ENCODE measurements at places on chromosomes 3 and 15.
A peak's percentile ranks its signal among the peaks of the same experiment; 100 is the strongest.

DNA sequence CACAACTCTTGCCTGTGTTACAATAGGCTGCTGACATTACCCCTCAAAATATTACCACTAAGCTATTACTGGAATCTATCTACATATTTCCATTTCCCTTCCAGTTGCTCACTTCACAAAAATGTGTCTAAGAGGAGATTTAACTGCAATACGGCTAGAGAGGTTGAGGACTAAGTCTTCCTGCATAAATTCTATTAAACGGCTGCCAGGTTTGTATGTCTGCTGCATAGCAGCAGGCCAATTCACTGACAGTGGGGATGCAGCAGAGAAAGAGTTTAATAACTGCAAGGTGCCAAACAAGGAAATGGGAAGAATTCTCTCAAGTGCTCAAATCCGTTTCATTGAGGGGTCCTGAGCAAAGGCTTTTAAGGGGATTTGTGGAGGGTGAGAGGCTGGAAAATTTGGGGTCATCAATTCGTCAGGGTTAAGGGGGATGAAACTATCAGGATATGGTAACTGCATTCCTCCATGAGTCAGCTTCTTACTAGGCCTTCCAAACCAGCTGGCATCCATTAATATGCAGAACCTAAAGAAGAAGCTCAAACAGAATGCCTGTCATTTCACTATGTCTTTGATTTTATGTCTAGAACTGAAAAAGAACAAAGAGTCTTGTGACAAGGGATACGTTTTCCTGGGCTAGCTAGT, 675.6 kb downstream of the TBL1XR1 start:
- no peak for DNase-seq

DNA sequence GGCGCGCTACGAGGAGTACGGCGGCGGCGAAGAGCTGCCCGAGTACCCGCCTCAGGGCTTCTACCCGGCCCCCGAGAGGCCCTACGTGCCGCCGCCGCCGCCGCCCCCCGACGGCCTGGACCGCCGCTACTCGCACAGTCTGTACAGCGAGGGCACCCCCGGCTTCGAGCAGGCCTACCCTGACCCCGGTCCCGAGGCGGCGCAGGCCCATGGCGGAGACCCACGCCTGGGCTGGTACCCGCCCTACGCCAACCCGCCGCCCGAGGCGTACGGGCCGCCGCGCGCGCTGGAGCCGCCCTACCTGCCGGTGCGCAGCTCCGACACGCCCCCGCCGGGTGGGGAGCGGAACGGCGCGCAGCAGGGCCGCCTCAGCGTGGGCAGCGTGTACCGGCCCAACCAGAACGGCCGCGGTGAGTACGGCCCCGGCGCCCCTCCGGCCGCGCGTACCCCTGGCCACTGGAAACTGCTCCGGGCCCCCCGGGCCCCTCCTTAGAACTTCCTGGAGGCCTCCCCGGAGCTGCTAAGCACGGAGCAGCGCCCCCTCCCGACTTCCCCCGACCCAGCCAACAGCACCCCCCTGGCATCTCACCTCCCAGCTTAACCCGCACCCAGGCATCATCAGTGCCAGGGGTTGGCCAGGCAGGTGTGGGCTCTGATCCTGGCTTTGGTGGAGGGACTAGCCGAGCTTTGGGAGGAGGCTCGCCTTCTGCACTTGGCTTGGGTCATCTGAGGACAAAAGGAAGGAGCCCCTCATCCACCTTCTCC, 1.4 kb downstream of the LOXL1 start:
- peak; percentile 84 for DNase-seq

- no peak for DNase-seq
Measured at GRCh38 chr3:10319251-10319650, 1.7 kb downstream of the SEC13 start.

GRCh38 chr15:51022206-51022605, 72.5 kb downstream of the TNFAIP8L3 start:
- no peak for DNase-seq

DNA sequence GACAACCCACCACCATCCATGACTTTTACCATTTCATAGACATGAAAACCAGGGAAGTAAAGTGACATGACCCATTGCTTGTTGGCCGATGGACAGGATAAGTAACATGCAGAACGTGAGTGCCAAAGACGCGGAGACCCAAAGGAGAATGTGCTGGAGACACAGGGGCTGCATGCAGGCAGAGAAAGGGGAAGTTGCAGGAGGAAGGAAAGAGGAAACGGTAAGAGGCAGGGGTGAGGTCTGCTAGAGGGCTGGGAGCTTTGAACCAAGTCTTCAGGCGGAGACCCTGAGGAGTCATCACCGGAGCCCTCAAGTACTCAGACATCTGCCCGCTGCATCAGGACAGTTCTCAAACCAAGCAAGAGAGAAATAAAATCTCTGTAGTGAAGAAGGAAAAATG, 34.9 kb downstream of the MAGEF1 start:
- DNase-seq, result no peak

DNA sequence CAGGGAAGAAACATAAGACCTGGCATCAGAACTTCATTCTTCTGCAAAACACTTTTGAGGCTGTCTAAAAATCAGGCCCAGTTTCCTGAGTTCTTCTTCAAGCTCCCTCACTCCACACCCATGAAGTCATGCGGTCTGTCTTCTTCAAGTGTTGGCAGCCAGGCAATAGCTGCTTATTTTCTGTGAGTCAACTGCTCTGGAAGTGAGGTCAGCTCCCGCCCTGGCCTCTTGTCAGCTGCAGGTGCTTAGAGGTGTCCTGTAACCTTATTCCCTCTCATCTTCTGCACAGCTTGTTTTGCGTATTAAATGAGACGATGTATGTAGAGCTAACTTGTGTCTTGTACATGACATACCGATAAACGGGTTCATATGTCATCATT, 226.1 kb downstream of the ADAMTS17 start:
- DNase-seq, result no peak

DNA sequence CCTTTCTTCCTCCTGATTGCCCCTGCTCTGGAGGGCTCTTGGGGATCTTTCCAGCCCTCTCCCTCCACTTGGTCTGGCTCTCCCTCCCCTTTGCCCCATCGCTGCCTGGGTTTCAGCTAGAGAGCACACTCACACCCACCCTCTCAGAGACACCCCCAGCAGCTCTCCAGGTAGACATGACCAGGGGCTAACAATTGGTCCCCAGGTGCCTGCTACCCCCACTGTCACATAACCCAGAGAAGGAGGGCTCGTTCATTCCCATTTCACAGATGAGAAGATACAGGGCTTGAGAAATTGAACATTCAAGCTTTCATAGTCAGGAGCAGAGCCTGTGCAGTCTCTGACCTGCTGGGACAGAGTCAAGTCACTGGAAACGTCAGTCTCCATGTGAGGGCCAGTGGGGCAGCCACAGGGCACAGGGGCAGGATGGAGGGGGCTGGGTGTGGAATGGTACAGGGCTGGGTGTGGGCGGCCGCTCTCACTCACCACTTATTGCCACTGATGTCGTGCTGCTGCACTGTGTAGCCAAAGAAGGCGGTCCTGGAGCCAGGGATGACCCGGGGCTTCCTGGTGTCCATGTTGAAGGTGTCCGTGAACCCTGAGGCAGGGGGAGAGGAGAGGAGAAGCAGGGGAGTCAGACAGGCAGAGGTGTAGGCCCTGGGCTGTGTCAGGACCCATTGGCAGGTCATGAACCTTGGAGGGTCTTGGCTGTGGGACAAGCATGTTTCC, 29.4 kb downstream of the ITGA11 start:
- DNase-seq, result peak; percentile 16

DNA sequence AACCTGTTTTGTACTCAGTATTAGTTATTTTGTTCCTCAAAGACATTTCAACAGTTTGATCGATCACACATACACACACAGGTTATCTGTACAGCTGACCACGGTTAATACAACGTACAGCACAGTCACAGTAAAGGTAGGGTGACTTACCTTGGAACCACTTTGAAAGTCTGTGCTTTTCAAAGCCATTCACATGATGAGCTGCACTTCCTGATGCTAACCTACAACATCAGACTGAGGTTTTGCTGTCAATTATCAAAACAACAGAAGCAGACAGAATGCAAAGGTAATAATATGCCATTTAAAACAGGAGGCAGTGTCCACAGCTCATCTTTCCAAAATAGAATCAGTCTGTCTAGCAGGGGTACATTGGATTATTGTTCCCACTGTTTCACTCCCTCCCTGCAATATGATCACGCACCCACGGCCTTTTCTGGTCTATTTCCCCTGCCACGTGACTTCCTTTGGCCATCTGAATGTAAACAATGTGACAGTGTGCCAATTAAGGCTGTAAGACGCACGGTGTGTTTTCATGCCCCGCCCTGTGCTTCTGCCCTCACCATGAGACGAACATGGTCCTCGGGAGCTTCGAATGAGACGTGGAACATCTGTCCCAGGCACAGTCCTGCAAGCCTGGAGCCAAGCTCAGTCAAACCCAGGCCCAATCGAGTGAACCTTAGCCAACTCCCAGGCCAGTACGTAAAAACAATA, 102.4 kb downstream of the FMN1 start:
- DNase-seq, result no peak

DNA sequence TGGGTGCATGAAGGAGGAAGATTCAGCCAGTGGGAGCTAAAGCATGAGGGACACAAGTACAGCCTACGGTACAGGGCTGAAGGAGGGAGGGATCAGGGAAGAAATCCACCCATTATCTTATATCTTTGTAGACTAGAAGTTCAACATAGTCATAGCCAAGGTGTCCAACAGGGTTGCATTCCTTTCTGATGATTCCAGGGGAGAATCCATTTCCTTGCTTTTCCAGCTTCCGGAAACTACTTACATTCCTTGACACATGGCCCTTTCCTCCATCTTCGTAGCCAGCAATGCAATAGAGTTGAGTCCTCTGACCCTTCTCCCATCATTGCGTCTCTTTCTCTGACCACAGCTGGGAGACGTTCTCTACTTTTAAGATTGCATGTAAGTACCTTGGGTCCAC, 471.0 kb upstream of the SEMA6D start:
- DNase-seq, result no peak

- DNase-seq, result no peak
Measured at GRCh38 chr15:68852461-68852860, 31.8 kb upstream of the ANP32A start.

DNA sequence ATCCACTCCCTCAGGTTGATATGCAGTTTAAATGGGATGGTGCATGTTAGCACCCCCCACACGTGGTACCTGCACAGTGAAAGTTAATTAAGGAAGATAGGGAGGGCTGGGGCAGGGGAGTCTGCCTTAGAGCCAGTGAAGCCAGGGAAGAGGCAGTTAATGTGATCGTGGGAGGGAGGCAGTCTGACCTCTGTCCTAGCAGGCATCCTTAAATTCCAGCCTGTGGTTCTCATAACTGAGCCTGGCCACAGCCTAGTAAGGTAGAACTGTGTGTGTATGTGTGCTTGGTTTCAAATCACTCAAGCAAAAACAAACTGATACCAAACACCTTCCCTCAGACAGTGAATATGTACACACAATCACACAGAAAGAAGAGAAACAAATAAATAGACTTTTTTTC, 319.1 kb upstream of the TLE3 start:
- no peak for DNase-seq

- no peak for DNase-seq
Measured at GRCh38 chr3:195071011-195071728, 199.8 kb downstream of the XXYLT1 start.

GRCh38 chr3:151460228-151460627, 633 bp downstream of the IGSF10 start:
- DNase-seq, result no peak

DNA sequence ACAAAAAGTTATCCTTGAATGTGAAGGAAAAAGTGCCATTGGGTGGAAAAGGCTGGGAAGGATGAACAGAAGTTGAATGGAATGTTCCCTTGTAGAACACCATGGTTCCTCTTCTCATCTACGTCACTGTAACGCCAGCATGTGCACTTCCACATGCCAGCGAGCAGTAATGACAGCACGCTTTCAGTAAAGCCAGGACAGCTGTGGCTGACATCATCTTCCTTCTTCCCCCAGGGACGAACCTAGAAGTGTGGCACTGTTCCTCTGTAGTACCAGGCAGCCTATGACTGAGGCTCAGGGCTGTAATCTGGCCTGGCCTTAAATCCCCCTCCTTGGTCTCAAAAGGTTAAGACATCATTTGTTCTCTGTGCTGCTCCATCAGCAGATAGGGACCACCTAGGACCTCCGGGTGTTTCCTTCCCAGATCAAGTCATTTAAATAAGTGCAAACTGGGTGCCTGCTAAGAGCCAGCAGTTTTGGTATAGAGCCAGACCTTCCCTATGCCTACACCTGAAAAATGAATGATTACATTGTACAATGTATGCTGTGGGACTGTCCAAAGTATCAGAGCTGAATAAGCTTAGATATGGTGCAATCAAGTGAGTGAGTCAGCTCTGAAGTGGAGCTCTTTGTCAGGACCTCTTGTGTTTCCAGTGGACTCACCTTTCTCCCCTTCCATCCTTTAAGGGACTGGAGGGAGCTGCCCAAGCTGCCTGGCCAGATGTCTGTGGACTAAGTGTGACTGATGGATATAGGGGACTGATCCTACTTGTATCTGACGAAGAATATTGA, 5.6 kb upstream of the SRPRB start:
- no peak for DNase-seq

DNA sequence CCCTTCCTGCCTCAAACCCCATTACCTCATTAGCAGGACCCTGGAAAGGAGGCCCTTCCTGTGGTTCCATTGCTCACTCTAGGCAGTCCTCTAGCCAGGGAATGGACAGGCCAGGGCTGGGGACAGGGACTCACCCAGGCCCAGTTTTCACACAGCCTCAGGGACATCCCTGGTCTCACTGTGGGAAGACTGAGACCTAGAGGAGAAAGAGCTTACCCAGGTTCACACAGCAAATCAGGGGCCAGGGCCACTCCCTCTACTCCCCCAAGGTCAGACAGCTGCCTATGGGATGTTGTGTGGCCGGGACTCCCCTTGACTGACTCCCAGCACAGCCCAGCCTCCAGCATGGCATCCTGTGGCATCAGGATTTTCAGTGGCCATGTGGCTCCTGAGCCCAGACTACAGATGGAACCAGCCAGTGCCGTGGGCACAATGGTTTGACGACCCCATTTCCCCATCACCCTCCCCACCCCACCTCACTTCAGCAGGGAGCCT, 49.3 kb downstream of the ADAMTS7 start:
- DNase-seq, result no peak

- DNase-seq, result no peak
Measured at GRCh38 chr15:50017522-50017921, 101.5 kb downstream of the ATP8B4 start.

DNA sequence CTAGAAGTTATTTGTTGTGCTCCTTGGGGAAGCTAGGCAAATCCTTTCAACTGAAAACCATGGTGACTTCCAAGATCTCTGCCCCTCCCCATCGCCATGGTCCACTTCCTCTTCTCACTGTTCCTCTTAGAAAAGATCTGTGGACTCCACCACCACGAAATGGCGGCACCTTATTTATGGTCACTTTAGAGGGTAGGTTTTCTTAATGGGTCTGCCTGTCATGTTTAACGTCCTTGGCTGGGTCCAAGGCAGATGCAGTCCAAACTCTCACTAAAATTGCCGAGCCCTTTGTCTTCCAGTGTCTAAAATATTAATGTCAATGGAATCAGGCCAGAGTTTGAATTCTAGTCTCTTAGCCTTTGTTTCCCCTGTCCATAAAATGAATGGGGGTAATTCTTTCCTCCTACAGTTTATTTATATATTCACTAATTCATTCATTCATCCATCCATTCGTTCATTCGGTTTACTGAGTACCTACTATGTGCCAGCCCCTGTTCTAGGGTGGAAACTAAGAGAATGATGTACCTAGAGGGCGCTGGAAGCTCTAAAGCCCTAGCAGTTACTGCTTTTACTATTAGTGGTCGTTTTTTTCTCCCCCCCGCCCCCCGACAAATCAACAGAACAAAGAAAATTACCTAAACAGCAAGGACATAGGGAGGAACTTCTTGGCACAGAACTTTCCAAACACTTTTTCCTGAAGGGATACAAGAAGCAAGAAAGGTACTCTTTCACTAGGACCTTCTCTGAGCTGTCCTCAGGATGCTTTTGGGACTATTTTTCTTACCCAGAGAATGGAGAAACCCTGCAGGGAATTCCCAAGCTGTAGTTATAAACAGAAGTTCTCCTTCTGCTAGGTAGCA, 657 bp downstream of the PATL2 start:
- no peak for DNase-seq

Data from naive thymus-derived CD4-positive, alpha-beta T cell (primary cell).